Occipital lobe (tissue), 3 donors: ENCODE measurements at places on chromosomes 1 and 21. TPM values are rescaled to one million over a fixed set of nuclear protein-coding genes. Genes with fewer than 3 reads are reported as not detected.

- no peak for DNase-seq
These were observed 27.5 kb downstream of the RGS8 start for GRCh38 chr1:182656842-182657397.

- no peak for DNase-seq
These were observed 15.9 kb downstream of the PTPRF start for GRCh38 chr1:43546388-43547100.

GRCh38 chr1:51044199-51044598 is 57.8 kb upstream of the C1orf185 start:
- no peak for DNase-seq

- no peak for DNase-seq
These were observed 8.0 kb downstream of the SLC35F3 start for GRCh38 chr1:233912447-233912846.

- no peak for DNase-seq
These were observed 65.5 kb downstream of the PCNX2 start for GRCh38 chr1:233230011-233230410.

GRCh38 chr1:232132572-232132971 is 497.4 kb downstream of the SIPA1L2 start:
- no peak for DNase-seq

DNA sequence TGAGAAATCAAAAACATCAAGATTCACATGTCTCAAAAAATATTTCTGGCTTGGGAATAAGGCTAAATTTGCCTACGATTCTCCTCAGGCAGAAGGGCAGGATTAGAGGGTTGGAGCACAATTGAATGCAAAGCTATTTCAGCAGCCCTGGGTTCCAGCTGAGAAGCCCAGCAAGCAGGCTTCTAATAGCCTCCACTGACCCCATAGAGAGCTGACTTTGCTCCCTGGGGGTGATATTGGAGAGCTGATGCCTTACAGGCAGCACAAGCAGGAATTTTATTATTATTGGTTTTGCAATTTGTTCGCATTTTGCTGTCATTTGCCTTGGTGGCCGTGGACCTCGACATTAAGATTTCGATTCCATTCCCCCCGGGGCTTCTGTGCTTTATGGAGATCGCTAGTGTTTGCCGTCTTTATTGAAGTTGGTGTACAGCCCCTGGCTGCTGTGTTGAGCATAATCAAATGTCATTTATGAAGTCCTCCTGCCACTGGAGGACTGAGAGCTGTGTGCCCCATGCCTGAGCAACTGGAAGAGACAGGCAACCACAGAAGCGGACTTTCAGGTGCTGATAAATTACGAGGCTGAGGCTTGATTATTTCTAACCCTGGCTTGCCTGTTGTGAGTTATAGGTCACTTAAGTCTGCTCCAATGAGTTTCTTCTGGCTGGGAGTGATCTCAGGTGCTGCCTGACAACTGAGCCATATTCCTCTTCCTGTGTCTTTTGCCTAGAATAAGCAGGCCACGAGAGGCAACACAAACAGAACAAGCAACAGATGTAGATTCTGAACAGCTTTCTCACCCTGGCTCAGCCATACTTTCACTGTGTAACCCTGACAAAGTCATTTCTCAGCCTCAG is 518.4 kb upstream of the CAMK1G start:
- no peak for DNase-seq

- DNase-seq, result no peak
These were observed 62.5 kb upstream of the CNN3 start for GRCh38 chr1:94989398-94989797.

GRCh38 chr1:54833121-54833520 is 32.0 kb upstream of the TTC22 start:
- no peak for DNase-seq

DNA sequence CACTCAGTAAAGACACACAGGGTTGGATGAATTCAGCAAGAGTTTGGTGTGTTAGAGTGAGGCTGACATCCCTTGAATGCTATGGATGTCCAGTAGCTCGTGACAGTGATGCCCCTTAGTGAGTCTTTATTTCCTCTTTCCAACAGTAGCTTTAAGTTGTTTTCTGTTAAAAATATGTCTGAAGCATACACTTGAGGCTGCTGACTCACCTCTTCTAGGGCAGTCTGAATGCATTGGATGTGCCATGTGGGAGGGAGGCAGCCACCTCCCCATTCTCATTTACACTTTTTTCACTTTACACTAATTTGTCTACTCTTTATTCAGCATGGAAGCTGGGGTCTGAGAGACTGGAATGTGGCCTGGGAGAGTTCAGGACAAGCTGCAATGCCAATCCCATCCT is 17.6 kb downstream of the NOS1AP start:
- DNase-seq, result no peak

DNA sequence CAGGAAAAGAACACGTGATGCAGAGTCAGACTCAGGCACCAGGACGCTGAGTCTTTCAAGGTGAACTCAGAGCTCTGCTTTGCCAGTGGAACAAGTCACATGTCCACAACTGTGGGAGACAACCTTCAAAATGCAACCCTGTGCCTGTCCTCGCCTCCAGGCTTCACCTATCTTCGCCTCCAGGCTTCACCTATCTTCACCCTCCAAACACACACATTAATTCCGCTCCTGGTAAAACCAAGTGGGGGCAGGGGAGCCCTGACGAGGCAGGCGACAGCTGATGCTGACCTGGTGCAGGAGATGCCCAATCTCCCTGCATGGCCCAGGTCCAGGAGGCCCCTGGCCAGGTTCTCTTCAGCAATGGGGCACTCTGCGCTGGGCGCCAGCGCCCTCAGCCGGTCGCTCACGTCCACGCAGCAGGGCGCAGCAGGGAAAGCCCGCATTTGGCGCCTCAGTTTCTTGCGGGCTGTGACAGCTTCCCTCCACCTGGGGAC is 28.0 kb upstream of the LSS start:
- no peak for DNase-seq

GRCh38 chr21:41497008-41497407 is 10.9 kb downstream of the TMPRSS2 start:
- DNase-seq, result no peak

GRCh38 chr1:29901624-29902325 is 665.5 kb downstream of the PTPRU start:
- DNase-seq, result no peak

DNA sequence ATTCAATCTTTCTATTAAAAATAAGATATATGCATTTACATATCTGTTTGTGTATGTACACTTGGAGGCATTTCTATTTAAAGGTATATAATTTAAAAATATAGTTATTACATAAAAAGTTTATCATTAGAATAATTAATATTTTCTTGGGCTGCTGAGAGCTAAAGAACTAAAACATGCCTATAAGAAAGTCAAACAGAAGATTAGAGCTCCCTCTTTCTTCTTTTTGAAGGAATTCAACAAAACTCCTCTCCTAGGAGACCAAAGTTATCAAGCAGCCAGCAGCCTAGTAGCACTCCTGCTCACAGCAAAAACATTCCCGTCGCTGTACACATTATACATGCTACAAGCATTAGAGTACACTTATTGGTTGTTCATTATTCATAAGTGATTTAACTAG is 216.4 kb downstream of the VAV3 start:
- DNase-seq, result no peak

- DNase-seq, result no peak
These were observed 1660.8 kb downstream of the PLA2G4A start for GRCh38 chr1:188489336-188490112.

DNA sequence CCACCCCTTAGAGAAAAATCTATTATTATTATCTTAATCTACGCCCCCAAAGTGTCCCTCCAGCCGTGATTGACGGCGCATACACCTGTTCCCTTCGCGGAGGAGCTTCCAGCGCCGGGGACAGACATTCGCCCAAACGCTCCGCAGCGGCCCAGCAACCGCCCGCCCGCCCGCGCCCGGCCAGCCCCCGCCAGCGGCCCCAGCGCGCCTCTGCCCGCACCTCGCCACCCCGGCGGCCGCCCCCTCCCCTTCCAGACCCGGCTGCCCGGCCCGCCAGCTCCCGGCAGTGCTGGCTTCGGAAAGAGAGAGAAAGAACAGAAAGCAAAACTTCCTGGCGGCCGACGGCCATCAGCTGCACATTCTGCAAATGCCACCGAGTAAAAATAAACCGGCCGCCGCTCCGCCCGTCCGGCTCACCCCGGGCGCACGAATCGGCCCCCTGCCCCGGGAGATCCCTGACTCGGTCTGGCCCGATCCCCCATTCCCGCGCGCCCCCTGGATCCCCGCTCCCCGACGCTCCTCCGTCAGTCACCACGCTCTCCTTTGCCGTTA is 1.6 kb downstream of the CASZ1 start:
- DNase-seq, result no peak

DNA sequence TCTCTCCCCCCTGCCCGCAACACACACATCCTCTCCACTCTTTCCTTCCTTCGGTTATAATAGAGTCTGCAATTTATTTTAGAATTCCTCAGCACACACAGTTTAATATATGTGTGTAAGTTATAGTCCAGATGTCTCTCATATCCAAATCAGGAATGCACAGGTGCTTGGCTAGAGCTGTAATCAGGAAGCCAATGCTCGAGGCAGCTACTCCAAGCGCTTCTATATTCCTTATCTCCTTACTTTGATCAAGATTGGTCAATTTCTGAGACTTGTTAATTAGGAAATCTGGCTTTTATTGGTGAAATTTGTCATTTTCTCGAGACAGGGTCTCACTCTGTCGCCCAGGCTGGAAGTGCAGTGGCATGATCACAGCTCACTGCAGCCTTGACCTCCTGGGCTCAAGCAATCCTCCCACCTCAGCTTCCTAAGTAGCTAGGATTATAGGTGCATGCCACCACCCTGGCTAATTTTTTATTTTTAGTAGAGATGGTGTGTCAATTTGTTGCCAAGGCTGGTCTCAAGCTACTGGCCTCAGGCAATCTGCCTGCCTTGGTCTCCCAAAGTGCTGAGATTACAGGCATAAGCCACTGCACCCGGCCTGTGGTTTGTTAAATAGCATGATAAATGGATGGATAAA is 27.7 kb downstream of the RPL5 start:
- no peak for DNase-seq

DNA sequence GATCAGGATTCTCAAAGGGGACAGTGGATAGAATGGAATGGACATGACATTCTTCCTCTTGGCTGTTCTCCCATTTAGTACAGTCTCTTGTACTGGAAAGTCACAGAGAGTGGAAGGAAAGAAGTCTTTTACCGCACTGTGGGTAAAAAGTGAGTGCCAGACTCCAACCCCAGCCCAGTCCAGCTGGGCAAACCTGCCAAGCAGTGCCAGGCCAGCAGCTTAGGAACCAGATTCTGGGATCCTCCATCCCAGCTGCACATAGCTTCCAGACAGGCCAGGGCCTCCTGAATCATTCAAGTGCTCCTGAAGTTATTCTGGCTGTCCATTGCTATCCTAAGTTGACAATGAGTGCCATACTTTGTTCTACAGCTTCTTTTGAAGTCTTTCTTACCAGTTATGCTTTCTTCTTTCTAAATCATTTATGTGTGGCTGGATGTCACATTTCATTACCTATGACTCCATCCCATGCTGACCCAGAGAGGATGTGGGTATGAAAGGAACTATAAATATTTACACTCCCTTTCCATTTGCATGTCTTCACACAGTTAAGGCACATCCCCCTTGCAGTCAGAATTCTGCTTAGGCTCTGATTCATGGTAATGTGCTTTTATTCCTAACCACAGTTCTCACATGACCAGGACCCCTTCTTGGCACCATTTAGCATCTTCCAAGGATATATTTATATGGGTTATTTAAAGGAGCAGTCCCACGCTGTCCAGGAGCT is 88.9 kb downstream of the AK5 start:
- no peak for DNase-seq

DNA sequence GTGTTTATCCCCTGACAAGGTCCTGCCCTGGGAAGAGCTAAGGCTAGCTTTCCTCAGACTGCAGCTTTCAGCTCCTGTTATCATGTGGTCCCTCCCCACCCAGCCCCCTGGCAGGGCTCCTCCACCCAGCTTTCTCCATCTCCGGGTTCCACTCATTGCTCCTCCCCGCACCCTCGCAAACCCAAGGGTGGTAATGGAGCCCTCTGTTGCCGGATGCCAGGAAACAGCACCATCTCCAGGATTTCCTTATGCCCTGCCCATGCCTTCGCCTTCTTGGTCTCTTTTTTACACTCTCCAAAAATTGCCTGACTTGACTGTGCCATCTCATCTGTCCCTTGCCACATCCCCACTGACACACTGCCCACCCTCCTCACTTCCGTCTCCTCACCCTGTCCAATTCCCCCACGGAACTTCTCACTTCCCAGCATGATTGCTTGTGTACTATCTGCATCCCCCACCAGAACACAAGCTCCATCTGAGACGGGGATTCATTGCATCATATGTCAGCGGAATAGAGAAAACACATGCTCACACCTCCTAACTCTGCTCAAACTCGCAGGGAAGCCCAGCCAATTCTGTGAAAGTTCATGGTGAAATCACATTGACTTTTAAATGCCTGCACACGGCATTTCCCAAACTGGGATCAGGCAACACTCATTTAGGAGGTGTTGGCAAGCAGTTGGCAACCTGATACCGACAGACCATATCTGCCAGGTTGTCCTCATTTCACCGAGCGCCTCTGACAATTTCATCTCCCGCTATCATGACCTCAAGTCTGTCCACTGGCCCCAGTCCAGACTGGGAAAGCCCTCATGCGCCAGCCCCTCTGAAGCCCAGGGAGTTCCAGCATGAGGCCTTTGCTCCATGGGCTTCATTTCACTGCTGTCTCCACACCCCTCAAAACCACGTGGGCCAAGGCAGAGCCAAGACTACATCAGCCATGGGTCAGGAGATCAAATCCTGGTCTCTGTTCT is 201.1 kb downstream of the MATN1 start:
- no peak for DNase-seq

GRCh38 chr1:17067069-17067426 is 13.2 kb upstream of the SDHB start:
- DNase-seq, result no peak

DNA sequence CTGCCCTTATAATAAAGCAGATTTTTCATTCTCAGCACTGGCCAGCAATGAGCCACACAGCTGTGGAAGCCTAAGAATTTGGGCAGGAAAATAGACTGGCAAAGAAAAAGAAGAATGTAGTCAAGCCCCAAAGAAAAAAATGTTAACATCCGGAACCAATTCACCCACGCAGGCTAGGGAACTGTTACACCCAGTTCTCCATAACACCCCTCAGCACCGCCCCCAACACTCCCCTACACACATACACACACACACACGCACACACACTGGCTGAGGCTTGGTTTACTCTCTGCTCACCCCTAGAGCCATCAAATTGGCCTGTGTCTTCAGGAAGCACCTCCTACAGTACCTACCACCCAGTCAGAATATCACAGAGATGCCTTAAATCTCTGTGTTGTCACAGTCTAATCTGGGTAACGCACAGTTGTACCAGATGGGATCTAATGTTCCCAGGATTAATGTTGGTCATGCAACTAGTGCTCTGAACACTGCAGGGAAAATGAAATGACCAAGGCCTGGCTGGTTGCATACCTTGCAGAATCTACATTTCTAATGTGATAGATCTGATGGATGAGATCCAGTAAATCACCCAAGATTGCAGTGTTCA is 14.5 kb downstream of the TBX15 start:
- DNase-seq, result no peak

- no peak for DNase-seq
These were observed 4.7 kb downstream of the FMOD start for GRCh38 chr1:203346060-203346768.

The DCST2 gene
- total RNA-seq, result 0.16 TPM

The BLACAT1 gene
- total RNA-seq, result 0.94 TPM

The OR14A16 gene
- not detected for total RNA-seq

The AMY1A gene
- not detected for total RNA-seq

The MAB21L3 gene
- total RNA-seq, result 0.31 TPM

The KCNE2 gene
- not detected for total RNA-seq

The RIMS3 gene
- 24.6 TPM for total RNA-seq

The FAM167B gene
- total RNA-seq, result 2.0 TPM

The CAMSAP2 gene
- 130 TPM for total RNA-seq

The OR10Z1 gene
- not detected for total RNA-seq

The GUCA2A gene
- total RNA-seq, result not detected

The BSND gene
- total RNA-seq, result not detected

The GPR37L1 gene
- 1.1 TPM for total RNA-seq
